ENCODE measurements at places on chromosomes 12 and 14.

DNA sequence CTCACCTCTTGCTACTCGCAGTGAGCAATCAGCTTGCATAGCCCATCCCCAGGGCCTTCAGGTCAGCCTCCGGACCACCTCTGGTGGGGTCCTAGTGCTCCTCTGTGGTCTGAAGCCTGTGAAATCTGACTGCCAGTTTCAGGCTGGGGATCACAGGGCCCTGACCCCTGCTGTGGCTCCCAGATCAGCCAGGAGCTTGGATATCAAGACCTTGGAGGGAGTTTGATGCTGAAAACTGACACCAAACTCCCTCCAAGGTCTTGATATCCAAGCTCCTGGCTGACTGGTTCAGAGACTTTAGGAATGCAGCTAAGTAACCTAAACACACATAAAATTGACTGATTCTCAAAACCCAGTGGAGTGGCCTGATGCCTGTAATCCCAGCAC lies 19.8 kb upstream of the DHRS4 start:
- no peak for DNase-seq

GRCh38 chr14:51145246-51145645 lies 50.3 kb upstream of the TRIM9 start:
- peak; percentile 13 for DNase-seq

DNA sequence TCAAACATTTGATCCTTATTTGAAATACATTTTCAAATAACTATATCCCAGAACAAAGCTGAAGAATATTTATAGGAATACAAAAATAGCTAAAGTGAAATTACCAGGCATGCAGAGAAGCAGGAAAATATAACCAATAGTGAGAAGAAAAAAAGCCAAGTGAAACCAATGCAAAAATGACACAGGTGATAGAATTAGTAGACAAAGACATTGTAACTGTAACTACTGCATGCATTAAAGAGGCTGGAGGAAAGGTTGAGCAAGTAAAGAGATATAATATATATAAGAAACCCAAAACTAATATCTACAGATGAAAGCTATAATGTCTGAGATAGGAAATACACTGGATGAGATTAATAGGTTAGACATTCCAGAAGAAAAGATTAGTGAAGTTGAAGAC lies 49.2 kb upstream of the PRPF39 start:
- no peak for DNase-seq

DNA sequence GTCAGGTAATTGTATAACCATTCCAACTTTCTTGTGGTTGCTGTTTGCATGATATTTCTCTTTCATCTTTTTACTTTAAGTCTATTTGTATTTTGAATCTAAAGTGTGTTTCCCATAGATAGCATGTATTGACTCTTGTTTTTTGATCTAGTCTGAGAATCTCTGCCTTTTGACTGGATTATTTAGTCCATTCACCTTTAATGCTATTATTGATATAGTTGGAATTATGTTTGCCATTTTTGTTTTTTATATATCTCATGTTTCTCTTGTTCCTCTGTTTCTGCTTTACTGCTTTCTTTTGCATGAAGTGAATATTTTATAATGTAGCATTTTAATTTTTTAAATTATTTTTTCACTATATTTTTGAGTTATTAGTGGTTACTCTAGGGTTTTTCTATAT lies 103.9 kb upstream of the PMCH start:
- no peak for DNase-seq

GRCh38 chr12:11877869-11878780 lies 192.6 kb upstream of the BCL2L14 start:
- peak; percentile 73 for DNase-seq

GRCh38 chr12:89173096-89173495 lies 179.2 kb downstream of the DUSP6 start:
- peak; percentile 54 for DNase-seq

DNA sequence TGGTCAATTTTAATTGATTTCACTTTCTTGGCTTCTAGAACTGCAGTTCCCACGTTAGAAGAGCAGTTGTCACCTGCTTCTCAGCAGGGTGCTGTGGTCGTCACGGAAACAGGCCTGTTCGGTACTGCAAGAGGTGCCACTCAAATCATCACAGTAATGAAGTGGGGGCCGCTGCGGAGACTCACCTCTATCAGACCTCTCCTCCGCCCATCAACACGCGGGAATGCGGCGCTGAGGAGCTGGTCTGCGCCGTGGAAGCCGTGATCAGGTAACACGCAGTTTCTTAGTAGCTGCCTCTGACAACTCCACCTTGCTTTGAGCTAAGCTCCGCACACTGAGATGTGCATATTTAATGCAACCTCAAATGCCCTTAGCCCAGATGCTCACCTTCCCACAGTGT lies 107.2 kb downstream of the UNC79 start:
- DNase-seq: no peak

GRCh38 chr14:89349171-89350008 lies 67.6 kb downstream of the FOXN3 start:
- peak; percentile 66 for DNase-seq
